MM.1S (cell line): ENCODE measurements at places on chromosomes 12 and 14.

DNA sequence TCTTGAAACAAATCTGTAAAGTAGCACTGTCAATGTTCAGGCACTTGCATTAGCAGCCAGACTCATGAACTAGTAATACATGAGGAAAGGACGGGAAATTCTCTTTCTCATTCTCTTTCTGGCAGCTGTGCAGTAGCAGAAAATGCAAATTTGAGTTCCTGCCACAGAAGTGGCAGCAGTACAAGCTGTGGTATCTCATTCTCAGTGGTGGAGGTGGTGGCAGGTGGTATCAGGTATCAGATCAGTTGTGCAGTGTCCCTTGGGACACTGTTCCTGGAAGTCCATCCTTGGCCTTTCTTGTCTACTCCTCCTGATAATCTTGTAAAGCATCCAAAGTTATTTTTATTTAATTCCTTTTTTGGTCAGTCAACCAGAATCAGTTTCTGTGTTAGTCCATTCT, 103.0 kb downstream of the C12orf42 start:
- H3K36me3 ChIP-seq, result no peaks in the 10 kb centered on the region
- peak; percentile 69 for DNase-seq
- H3K4me3 ChIP-seq, result no peak overlapping the region
- H3K27me3 ChIP-seq, result no peaks in the 10 kb centered on the region
- H3K4me1 ChIP-seq, result peaks cover 11% of the 10 kb centered on the region
- H3K27ac ChIP-seq, result no peak overlapping the region

GRCh38 chr12:64694130-64695040, 64.8 kb downstream of the GNS start:
- no peak overlapping the region for H3K27ac ChIP-seq
- H3K27me3 ChIP-seq, result no peaks in the 10 kb centered on the region
- H3K4me1 ChIP-seq, result 0 out of 2 replicates have a peak, but pooled peaks cover 3% of the 10 kb centered on the region
- no peak overlapping the region for H3K4me3 ChIP-seq
- DNase-seq, result no peak

DNA sequence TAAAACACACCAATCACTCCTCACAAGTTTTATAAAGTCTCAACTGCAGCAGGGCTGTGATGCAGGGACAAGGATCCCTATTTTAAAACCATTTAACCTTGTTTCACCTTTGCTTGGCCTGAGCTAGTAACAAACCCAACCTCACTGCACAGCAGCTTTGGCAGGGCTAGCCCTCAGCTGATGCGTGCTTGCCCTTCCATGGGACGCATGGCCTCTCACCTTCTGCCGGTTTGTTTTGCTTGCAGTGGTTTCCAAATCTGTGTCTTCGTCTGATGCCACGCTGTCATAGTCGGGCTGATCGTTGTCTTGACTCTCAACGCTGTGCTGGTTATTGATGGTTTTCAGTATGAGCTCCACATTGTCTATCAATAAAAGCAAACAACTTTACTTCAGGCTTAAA, 43.3 kb downstream of the GIT2 start:
- H3K4me1 ChIP-seq, result no peaks in the 10 kb centered on the region
- H3K4me3 ChIP-seq, result no peak overlapping the region
- no peaks in the 10 kb centered on the region for H3K27me3 ChIP-seq

DNA sequence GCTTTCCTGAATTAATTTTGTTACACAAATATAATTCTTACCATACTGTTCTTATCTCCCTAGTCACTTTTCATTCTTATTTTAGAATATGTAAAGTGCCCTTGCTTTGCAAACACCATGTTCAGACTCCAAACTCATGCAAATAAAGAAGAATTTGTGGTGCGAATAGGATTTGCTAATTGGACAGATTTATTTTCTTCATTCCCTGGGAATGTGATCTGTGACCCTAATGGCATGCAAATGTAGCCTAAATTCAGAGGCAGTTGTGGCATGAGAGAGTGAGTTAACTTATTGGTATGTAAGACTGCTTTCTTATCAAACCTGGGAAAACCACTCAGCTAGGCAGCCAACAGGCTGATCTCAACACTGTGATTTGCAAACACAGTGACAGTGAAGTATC, 10.0 kb downstream of the CAPZA3 start:
- H3K4me1 ChIP-seq, result no peaks in the 10 kb centered on the region
- H3K36me3 ChIP-seq, result no peaks in the 10 kb centered on the region
- no peaks in the 10 kb centered on the region for H3K27me3 ChIP-seq
- no peak overlapping the region for H3K27ac ChIP-seq
- DNase-seq, result no peak

GRCh38 chr14:22993517-22993916, 11.2 kb upstream of the AJUBA start:
- H3K27ac ChIP-seq, result no peak overlapping the region
- no peaks in the 10 kb centered on the region for H3K36me3 ChIP-seq
- no peaks in the 10 kb centered on the region for H3K4me1 ChIP-seq
- no peak for DNase-seq

DNA sequence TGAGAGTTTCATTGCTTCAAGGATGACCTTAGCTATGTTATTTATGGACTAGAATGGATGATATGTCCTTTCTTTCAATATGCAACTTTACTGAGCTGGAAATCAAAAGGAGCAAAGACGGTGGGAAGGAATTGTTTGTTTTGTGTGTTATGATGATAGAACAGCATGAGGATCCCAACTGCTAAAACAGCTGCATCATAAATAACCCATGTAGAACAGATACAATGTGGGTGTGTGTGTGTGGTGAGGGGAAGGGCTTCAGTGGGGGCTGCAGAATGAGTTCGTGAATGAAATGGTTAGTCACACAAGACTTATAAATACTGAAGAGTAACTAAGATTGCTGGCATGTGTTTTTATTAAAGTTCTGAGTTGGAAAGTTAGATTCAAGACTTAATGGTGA, 80.1 kb downstream of the DACT1 start:
- no peaks in the 10 kb centered on the region for H3K27me3 ChIP-seq
- H3K27ac ChIP-seq, result no peak overlapping the region
- no peaks in the 10 kb centered on the region for H3K4me1 ChIP-seq
- H3K4me3 ChIP-seq, result no peak overlapping the region
- no peak for DNase-seq

- no peaks in the 10 kb centered on the region for H3K27me3 ChIP-seq
- peaks cover 90% of the 10 kb centered on the region for H3K4me1 ChIP-seq
- peak overlapping the region; percentile 94 for H3K27ac ChIP-seq
- H3K4me3 ChIP-seq, result no peak overlapping the region
- DNase-seq, result peak; percentile 69
- peaks cover 9% of the 10 kb centered on the region for H3K36me3 ChIP-seq
These were observed 16.0 kb downstream of the PCBP2 start for GRCh38 chr12:53467880-53468279.

- no peaks in the 10 kb centered on the region for H3K27me3 ChIP-seq
- H3K4me3 ChIP-seq, result peak overlapping the region; percentile 80; the same call in 1 of the 2 replicates
- no peaks in the 10 kb centered on the region for H3K36me3 ChIP-seq
- DNase-seq, result no peak
These were observed 1.3 kb upstream of the EEA1 start for GRCh38 chr12:92930421-92930820.

GRCh38 chr14:68842298-68842697, 49.4 kb upstream of the ZFP36L1 start:
- H3K27ac ChIP-seq, result no peak overlapping the region
- H3K36me3 ChIP-seq, result no peaks in the 10 kb centered on the region
- DNase-seq, result no peak
- H3K4me1 ChIP-seq, result no peaks in the 10 kb centered on the region
- H3K27me3 ChIP-seq, result no peaks in the 10 kb centered on the region
- H3K4me3 ChIP-seq, result no peak overlapping the region

DNA sequence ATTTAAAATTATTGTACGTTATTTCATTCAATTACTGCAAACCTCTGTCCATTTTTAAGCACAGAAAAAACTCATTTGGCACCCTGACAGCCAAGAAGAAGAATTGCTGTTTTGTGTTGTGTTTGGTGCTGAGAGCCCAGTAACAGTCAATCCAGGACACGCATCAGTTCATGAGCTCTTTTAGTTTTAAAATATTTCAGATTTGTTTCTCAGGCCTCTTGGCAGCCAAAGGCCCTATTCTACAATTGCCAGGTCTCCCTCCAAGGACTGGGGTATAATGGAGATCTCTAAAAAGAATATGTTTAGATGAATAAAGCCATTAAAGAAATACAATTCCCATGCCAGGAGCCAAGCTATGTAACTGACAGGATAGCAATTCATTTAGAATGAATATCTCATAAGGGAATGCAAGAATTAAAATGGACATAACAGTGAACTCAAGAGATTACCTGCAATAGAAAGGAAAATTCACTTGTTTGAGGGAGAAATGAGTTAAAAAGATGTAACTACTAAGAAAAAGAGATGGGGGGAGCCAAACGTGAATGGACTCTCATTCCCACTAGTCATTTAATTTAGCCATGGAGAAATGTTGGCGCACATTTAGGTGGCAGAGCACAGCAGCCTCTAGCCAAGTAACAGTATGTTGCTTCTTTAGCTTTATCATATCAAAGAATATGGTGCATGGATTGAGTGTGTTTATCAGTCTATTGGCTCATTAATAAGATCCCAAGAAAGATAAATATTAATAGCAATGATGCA, 140.6 kb upstream of the PELI2 start:
- no peaks in the 10 kb centered on the region for H3K27me3 ChIP-seq
- H3K4me3 ChIP-seq, result no peak overlapping the region
- H3K36me3 ChIP-seq, result no peaks in the 10 kb centered on the region
- no peak for DNase-seq

GRCh38 chr14:72962829-72963312, 36.6 kb downstream of the DCAF4 start:
- H3K4me3 ChIP-seq, result no peak overlapping the region
- DNase-seq, result no peak
- no peaks in the 10 kb centered on the region for H3K36me3 ChIP-seq
- H3K27ac ChIP-seq, result no peak overlapping the region

GRCh38 chr14:76984787-76985375, 43.6 kb downstream of the IRF2BPL start:
- H3K27ac ChIP-seq, result no peak overlapping the region
- no peak overlapping the region for H3K4me3 ChIP-seq
- no peak for DNase-seq
- no peaks in the 10 kb centered on the region for H3K27me3 ChIP-seq
- no peaks in the 10 kb centered on the region for H3K36me3 ChIP-seq

DNA sequence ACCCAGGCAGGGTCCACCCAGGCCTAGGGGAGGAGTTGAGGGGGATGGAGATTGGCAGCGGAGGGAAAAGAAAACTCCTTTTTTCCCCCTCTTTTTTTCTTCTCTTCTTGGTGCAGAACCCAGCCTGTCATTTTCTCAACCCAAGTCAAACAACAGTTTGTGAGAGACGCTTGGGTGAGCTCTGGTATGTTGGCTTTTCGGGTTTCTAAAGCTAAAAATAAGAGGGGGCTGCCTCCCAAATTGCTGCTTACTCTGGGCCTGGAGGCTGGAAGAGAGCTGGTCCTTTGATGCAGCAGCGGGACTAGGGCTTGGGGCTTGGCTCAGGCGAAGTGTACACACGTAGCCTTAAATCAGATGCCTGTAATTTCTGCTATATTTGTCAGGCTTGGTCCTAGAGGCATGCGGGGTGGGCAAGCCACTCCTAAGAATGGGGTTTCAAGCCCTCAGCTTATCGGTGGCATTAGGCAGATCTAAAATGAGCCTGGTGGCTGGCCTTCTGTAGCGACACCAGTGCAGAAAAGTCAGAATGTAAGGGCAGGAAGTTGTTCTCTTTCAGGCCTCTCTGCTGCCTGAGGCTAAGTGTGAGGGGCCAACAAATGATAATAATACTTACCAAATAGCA, 816 bp upstream of the SLC8A3 start:
- 0 out of 2 replicates have a peak overlapping the region, but pooled peaks have one; percentile 43 for H3K4me3 ChIP-seq
- H3K4me1 ChIP-seq, result peaks cover 2% of the 10 kb centered on the region
- no peak overlapping the region for H3K27ac ChIP-seq
- H3K27me3 ChIP-seq, result peaks cover 3% of the 10 kb centered on the region
- H3K36me3 ChIP-seq, result no peaks in the 10 kb centered on the region
- no peak for DNase-seq

GRCh38 chr14:50471838-50472465, 60.4 kb downstream of the MAP4K5 start:
- no peak for DNase-seq
- H3K4me3 ChIP-seq, result no peak overlapping the region
- no peaks in the 10 kb centered on the region for H3K36me3 ChIP-seq
- no peaks in the 10 kb centered on the region for H3K4me1 ChIP-seq
- H3K27ac ChIP-seq, result no peak overlapping the region
- H3K27me3 ChIP-seq, result no peaks in the 10 kb centered on the region

DNA sequence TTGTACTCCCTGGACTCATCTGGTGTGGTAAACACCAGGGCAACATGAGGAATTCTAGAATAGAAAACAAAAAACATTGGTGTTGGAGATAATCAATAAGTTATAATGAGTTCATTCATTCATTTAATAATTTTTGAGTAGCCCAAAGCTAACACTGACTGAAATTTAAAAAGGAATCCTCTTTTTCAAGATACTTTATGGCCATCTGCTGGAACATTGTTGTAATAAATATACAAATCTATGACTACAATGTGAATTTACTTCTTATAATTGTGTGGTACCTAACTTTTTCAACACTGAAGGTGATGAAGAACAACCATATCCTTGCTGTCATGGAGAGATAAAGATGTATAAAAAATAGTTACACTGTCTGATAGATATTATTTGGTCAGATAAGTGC, 687.3 kb upstream of the MIS18BP1 start:
- H3K4me1 ChIP-seq, result no peaks in the 10 kb centered on the region
- no peak overlapping the region for H3K4me3 ChIP-seq
- no peak for DNase-seq
- H3K36me3 ChIP-seq, result no peaks in the 10 kb centered on the region
- no peak overlapping the region for H3K27ac ChIP-seq
- no peaks in the 10 kb centered on the region for H3K27me3 ChIP-seq

DNA sequence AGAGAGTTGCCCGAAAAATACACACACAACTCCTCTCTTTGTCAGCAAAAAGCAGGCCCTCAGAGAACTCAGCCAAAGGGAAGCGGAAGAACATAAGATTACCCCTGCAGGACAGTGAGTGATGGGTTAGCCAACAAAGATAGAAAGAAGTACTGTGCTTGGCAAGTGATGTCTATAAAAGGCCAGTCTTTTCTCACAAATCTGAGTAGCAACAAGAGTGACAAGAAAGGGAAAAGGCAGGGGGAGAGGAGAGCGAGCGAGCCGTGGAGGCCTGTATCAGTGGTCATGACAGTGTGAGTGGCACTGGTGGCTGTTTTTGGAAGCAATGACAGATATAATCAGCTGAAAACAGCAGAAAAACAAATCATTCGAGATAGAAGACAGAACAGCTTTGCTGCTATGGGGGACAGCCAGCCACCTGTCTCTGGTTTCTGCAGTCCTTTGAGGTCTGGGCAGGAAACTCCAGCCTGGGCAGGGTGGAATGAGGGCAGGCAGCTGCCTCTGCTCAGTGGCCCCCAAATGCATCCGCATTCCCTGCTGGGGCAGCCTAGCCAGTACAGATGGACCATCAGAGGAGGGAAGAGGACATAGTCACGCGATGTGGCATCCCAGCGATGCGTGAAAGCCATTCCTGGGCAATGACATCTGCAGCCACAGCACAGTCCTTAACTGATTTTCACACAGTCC, 74.7 kb downstream of the TRIM9 start:
- H3K4me1 ChIP-seq, result no peaks in the 10 kb centered on the region
- no peak overlapping the region for H3K27ac ChIP-seq
- no peak for DNase-seq
- no peaks in the 10 kb centered on the region for H3K36me3 ChIP-seq
- H3K4me3 ChIP-seq, result no peak overlapping the region
- H3K27me3 ChIP-seq, result no peaks in the 10 kb centered on the region

- H3K36me3 ChIP-seq, result no peaks in the 10 kb centered on the region
- no peak for DNase-seq
- no peaks in the 10 kb centered on the region for H3K27me3 ChIP-seq
- no peak overlapping the region for H3K4me3 ChIP-seq
These were observed 308.9 kb upstream of the LRFN5 start for GRCh38 chr14:41297576-41298327.
